Caki2 (cell line): ENCODE measurements at places on chromosomes 11 and 22. TPM values are rescaled to one million over a fixed set of nuclear protein-coding genes. Genes with fewer than 3 reads are reported as not detected.

- no peak for DNase-seq
Observed at GRCh38 chr11:77467993-77468392, 5.9 kb downstream of the PAK1 start.

Gene FXYD6
- total RNA-seq: not detected in 2 replicates

DNA sequence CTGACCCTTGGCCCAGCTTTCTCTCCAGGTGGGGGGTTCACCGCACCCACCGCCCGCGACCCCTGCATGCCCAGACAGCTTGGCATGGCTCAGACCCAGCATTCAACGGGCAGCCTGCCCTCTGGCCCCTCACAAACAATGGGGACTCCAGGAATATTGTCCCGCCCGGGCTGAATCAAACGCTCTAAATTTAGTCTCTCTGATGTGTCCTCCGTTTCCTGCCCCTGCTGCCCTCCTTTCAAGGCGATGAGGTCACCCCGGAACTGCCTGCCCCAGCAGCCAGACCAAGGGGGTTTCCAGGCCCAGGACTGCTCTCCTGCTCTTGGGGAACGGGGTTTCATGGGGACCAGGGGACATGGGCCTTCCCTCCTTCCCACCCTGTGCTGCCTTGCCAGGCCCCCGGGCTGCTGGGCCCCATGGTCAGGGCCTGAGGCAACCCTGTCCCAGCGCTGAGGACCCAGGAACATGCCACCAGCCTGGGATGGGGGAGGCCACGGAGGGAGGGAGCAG, 10.1 kb upstream of the PDGFB start:
- no peak for DNase-seq

GRCh38 chr22:29478326-29479276, 1.4 kb upstream of the NEFH start:
- peak; percentile 57 for DNase-seq

DNA sequence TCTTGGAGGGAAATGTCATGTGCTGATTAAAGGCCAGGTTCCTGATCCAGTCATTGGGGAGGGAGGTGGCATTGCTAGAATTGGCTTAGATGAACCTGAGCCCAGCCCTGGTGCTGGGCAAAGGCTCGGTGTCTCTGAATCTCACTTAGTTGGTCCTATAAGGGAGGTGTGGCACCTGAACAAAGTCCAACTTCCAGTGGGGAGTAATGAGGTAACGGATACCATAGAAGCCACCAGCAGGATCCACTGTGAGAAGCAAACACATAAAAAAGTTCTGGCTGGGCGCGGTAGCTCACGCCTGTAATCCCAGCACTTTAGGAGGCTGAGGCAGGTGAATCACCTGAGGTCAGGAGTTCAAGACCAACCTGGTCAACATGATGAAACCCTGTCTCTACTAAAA, 26.6 kb downstream of the PRDM11 start:
- no peak for DNase-seq

Gene WNT7B
- total RNA-seq: 89.1 and 95.0 TPM in 2 replicates

DNA sequence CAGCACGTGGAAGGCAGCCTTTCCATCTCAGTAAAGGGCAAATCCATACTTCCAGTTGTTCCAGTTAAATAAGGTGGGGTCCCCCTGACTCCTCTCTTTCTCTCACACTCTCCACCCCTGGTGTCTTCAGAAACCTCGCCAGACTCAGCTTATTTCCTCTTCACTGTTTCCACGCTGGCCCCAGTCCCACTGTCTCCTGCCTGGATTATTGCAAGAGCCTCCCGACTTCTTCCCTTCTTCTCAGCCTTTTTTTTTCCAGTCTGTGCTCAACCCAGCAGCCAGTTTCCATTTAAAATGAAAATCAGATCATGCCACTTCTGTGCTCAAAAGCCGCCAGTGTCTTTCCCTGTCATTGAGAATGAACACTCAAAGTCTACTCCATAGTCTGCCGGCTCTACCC, 131.4 kb downstream of the PKNOX2 start:
- DNase-seq: no peak

DNA sequence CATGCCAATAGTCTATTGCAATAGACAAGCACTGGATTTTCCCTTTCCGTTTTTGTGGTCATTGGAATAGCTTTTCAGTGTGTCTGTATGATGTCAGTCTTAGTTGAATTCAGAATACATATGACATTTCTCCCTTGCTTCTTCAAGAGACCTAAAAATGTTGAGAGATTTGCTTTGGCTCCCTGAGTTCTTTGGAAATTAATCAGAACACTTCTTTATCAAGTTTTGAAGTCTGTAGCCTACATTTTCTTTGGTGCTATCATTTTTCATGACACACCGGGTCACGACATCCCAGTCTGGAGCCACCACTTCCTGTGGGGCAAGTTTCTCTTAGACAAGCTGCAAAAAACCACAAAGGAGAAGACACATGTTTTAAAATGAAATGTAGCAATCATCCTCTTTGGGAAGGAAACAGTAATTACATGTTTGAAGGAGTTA, 847.1 kb downstream of the OPCML start:
- DNase-seq: no peak

DNA sequence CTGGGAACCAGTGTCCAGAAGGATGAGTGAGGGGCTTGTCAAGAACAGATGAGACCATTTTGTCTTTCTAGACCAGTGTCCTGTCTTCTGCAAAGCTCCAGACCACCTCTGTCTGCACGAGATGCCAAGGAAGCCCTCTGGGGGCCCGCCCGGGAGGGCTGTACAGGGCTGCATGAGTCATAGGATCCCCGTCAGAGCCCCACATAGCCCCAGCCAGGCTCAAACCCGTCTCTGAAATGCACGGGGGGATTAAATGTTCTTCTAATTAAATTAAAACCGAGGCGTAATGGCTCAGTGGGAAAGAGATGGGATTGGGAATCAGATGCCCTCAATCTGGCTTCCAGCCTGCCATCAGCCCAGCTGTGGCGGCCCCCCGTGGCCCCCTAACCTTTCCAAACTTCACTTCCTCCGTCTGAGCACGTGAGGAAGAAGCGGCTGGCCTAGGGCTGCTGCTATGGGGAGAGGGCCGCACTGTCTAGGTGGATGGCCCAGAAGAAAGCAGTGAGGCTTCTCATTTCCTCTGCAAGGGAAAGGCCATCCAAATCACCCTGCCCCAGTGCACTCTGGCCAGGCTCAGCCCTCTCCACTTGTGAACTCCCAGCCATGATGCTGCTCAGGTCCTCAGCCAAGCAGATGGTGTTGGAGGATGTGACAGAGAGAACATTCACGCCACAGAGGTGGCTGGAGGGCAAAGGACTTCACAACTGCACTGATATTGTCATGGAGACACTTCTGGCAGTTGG, 32.8 kb downstream of the KCNQ1OT1 start:
- no peak for DNase-seq
